Cardiac septum (tissue), 1 donor: ENCODE measurements at places on chromosomes 1 and 21. TPM values are rescaled to one million over a fixed set of nuclear protein-coding genes. Genes with fewer than 3 reads are reported as not detected.

- no peak for DNase-seq
Measured at GRCh38 chr1:114741963-114742746, 15.6 kb downstream of the CSDE1 start.

- no peak for DNase-seq
Measured at GRCh38 chr1:29767088-29767685, 530.9 kb downstream of the PTPRU start.

DNA sequence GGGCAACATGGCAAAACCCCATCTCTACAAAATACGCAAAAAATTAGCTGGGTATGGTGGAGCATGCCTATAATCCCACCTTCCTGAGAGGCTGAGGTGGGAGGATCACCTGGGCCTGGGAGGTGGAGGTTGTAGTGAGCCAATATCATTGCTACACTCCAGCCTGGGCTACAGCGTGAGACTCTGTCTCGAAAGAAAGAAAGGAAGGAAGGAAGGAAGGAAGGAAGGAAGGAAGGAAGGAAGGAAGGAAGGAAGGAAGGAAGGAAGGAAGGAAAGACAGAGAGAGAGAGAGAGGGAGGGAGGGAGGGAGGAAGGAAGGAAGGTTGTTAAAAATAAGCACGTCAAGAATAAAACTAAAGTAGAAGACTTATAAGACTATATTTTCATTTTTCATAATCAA lies 17.0 kb upstream of the ATP1A1 start:
- no peak for DNase-seq

The CYP4Z1 gene
- not detected for total RNA-seq

The PDIK1L gene
- total RNA-seq: 3.5 TPM

GRCh38 chr1:99745061-99745460 lies 21.4 kb downstream of the FRRS1 start:
- no peak for DNase-seq

DNA sequence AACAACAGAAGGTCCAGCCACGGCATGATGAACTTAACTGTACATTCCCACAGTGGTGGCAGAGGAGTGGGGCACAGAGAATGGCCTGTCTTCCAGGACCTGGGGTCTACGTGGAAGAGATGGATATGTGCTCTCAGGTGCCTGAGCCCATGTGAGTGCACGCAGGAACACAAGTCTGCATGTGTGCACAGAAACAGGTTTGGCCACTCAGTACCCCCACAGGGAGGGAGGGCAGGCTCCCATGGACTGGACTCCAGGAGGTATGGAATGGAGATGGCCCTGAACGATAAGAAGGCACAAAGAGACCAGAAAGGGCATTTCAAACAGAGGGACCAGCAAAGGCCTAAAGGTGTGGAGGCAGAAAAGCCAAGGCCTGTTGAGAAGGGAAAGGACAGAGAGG lies 10.8 kb downstream of the COL9A2 start:
- no peak for DNase-seq

The EFNA1 gene
- 30.2 TPM for total RNA-seq

The TGFBR3 gene
- 12.6 TPM for total RNA-seq

GRCh38 chr1:222815440-222815765 lies 564 bp downstream of the DISP1 start:
- no peak for DNase-seq

GRCh38 chr1:204278958-204279357 lies 65.2 kb upstream of the GOLT1A start:
- DNase-seq: no peak

GRCh38 chr1:59409549-59409948 lies 112.7 kb downstream of the FGGY start:
- no peak for DNase-seq

The SRSF4 gene
- total RNA-seq: 54.8 TPM

DNA sequence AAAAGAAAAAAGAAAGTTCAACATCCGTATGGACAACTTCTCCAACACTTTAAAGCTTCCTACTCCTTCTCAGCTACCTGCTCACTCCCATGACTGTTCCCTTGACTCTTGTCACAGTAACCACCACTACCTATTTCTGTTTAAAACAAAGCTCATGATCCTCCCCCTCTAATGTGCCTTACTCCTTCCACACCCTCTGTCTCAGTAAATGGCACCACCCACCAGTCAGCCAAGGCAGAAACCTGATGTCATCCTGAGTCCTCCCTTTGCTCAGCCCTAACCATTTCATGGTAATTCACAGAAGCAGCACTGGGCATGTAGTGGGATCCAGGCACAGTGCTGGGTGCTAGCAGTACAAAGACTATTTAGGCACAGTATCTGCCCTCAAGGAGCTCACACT lies 63.0 kb upstream of the PPM1J start:
- no peak for DNase-seq

DNA sequence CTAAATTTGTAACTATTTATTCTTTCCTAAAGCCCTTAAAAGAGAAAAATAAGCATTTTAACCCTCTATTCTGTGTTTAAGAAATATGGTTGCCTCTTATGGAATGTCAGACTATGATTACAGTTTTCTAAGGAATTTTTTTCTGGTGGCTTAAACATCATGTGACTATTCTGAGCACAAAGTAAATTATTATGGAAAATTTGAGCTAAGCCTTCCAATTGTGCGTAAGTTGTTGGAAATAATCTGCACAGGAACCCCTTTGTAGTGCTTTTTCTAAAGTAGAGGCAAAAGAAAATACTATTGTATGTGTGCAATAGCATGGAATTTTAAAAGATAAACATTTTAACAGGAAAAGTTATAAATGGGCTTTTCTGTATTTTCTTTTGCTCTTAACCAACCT lies 254.8 kb downstream of the PBX1 start:
- no peak for DNase-seq

- peak; percentile 75 for DNase-seq
Measured at GRCh38 chr1:226135059-226135651, 51.4 kb downstream of the ACBD3 start.

GRCh38 chr1:200838676-200839445 lies 33.9 kb upstream of the GPR25 start:
- no peak for DNase-seq

- no peak for DNase-seq
Measured at GRCh38 chr21:15221799-15222386, 157.1 kb upstream of the NRIP1 start.

The CFHR2 gene
- not detected for total RNA-seq

GRCh38 chr1:15836772-15837669 lies 10.5 kb upstream of the SPEN start:
- no peak for DNase-seq

- DNase-seq: no peak
Measured at GRCh38 chr1:103112546-103112945, 4.2 kb upstream of the COL11A1 start.

The GREM2 gene
- total RNA-seq: not detected

DNA sequence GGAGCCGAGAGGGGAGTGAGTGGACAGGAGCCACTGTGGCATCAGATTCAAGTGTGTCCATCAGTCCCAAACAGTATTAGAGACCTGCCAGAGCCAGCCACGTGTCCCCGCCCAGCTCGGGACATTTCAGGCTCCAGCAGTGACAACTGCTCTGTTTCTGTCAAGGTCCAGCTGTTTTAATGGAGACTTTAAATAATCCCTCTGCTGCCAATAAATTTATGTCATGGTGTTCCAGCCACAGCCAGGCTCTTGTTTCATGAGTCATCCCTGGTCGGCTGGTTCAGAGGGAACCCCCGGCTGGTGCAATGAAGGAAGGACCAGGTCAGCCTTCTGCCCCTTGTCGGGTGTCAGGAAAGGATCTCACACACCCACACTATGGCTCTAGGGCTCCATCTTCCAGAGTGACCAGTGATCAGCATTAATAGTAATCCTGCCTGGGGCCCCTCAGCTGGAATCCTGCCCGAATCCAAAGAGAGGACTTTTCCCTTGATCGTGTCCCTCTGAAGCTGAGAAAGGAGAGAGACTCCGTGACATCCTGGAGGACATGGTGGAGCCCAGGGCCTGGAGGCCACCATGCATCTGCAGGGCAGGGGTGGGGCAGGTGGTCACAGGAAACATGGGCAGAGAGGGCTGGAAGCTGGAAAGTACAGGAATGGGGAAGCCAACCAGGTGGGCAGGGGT lies 197.3 kb downstream of the MATN1 start:
- peak; percentile 75 for DNase-seq

- DNase-seq: no peak
Measured at GRCh38 chr1:214702556-214702955, 99.6 kb downstream of the CENPF start.

The PCNX2 gene
- total RNA-seq: 4.2 TPM

The COPA gene
- 118 TPM for total RNA-seq

DNA sequence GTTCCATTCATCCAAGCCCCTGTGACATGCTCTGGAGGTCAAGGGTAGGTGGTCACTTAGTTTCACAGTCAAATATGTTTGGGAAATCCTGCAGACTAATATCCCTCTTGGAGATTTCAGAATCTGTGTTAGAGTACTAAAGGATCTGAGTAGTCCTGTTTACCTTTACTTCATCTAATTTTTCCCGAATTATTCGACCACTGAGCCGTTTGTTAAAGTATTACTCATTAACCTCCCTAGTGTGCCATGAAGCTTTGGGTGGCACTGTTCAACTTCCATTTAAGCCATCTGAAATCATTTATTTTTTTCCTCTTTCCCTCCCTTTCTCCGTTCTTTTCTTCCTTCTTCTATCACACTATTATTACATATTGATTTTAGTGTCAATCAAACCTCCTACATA lies 109.9 kb downstream of the NGF start:
- DNase-seq: no peak

GRCh38 chr1:32659581-32659980 lies 8.6 kb downstream of the RBBP4 start:
- no peak for DNase-seq

The PODN gene
- total RNA-seq: 19.4 TPM

GRCh38 chr1:91406773-91407389 lies 2.2 kb upstream of the HFM1 start:
- no peak for DNase-seq

DNA sequence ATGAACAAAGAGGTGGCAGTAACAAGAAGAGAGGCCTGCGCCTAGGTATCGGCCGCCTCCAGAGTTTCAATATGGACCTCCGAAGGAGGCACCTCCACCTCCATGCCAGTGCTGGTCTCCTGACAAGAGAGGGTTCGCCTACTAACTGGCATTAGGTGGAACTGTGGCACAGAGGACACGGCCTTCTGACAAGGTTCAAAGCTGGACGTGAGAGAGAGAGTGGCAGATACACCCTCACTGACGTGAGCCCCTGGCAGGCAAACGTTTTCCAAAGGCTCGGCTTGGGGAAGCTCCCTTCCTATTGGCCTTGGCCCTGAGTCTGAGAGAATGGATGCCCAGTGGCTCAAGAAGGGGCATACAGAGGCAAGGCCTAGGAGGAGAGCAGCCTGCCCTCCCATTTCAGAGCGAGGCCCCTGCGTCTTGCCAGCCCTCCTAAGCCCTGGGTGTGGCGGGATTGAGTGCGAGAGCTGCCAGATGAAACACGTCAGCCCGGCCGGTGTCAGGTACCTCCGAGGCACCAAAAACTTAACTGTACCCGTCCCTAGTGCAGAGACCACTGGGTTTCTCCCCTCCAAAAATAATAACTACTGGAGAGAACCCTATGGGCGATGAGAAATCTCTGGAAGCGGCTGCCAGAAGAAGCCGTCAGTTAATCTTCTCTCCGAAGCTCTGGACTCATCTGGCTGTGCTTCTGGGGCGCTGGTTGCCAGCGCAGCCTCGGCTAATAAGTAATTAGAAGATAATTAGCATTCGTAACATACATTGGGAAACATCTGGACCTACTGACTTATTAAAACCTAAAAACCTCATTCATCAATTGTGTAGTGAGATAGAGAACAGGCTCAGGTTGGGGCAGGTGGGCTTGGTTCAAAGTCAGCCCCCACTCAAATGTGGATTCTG lies 283.6 kb downstream of the NPHP4 start:
- no peak for DNase-seq

The BCAR3 gene
- total RNA-seq: 6.9 TPM

The RYR2 gene
- 572 TPM for total RNA-seq

- DNase-seq: no peak
Measured at GRCh38 chr1:6833804-6834203, 48.5 kb downstream of the CAMTA1 start.

GRCh38 chr21:45405271-45405818 lies 380 bp downstream of the COL18A1 start:
- DNase-seq: no peak

DNA sequence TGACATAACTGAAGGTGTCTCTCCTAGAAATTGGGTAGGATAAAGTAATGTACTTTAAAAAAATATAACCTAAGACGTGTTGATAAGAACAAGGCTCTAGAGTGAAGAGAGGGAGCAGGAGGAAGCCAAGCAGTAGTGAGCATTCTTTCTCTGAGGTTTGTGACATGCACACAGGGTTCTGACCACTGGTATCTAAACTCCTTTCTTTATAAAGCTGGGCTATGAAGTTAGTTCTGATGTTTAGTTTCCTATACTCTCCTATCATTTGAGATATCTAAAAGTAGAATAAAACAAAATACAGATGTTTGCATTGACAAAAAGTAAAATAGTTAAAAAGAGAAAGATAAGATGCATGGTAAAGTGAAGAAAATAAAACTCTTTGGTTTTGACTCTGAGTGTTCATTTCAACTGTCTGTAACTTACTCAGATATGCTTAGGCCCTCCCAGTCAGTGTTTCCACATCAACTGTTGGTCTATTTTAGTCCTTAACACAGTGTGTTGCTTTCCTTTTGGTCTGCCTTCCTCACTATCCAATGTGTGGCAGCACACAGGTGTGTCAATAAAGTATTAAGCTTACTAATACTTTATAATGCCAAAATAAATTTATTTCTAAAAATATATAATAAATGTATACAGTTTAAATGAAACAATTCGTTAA lies 543.5 kb downstream of the PTPRC start:
- DNase-seq: no peak

GRCh38 chr1:40381268-40382107 lies 8.0 kb downstream of the SMAP2 start:
- DNase-seq: no peak

GRCh38 chr1:27377760-27378495 lies 3.3 kb upstream of the FCN3 start:
- no peak for DNase-seq

- no peak for DNase-seq
Measured at GRCh38 chr1:34904236-34905097, 25.0 kb downstream of the DLGAP3 start.

DNA sequence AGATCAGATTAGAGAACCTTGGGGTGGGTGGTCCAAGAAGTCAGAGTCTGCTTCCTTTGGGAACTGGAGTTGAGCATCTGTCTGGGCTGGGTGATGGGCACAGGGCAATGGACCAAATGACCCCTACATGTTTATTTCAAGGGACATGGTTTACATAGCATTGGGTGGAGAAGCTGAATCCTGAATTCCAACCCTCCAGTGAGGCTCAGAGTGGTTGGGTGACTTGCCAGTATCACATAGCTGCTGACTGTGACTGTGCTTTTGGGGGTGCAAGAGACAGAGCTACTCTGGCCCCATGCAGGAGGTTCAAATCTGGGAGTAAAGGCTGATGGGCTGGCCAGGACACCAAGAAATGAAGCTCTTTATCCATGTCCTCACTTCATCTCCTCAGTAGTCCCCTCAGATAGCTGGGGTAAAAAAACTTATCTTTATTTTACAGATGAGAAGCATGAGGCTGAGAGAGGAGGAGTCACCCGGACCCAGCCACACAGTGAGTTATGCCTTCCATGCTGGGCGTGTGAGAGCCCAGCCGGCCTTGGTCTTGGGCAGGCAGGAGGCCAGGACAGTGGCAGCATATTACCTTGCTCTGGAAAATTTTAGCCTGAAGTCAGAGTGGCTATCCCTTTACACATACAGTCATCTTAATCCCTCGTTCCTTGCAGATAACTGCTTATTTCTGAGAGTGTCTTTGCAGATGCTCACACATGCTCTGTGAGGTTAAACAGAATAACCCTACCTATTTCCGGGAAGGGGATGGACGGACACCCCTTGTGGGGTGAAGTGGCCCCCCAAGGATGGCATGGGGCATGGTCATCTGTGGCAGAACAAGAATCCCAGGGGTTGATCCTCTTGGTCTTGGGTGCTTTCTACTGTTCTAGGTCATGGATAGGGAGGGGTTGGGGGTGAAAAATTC lies 2.8 kb upstream of the SERINC2 start:
- DNase-seq: no peak
